ENCODE measurements at places on chromosomes 3 and 15.
A peak's percentile ranks its signal among the peaks of the same experiment; 100 is the strongest.

DNA sequence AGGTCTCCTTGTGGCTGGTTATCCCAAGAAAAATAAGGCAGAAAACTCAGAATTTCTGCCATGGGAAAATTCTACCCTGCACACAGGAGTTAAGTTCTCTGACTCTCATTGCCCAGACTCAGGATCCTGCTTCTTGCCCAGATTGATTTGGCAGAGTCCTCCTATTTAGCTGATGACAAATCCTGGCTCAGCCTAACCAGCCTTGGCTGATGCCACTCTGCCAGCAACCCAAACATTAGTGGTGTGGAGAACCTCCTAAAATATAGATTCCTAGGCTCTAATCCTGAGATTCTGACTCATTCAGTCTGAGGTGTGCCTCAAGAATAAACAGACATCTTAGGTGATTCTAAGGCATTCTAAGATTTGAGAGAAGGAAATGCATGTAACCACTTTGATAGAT lies 60.5 kb upstream of the ACTC1 start:
- DNase-seq, result no peak

GRCh38 chr15:36291501-36291900 lies 287.9 kb upstream of the CDIN1 start:
- DNase-seq, result no peak

DNA sequence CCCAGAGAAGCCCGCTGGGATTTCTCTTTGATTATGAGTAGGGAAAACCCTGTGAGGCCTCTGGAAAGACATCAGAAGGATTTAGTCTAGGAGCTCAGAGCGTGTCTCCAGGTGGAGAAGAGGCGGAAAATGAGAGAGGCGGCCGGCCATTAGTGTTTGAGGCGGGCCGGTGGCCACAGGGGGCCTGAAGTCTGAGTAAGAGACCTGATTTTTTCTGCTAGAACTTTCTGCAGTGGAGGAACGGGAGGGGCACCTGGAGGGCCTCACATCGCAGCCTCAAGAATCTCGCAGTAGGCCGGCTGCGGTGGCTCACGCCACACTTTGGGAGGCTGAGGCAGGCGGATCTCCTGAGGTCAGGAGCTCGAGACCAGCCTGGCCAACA lies 28.5 kb downstream of the KLHDC8B start:
- DNase-seq, result peak; percentile 9

DNA sequence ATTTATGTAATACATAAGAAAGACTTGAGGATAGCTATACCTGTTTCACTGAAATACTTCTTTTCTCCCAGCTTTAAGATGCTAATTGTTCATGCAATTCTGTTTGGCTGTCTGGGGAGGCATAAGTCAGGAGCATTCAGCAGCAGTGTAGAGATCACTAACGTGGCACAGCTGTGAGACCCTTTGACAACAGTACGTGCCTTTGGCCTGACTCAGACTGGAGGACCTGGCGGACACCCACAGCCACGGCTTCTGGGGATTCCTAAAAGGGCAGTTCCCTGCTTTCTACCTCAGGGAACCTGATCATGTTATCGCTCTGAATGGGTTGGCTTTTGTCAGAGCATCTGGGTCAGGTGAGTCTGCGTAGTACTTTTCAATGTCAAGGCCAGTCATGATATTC lies 295.0 kb upstream of the ICE2 start:
- DNase-seq, result peak; percentile 38

GRCh38 chr3:43423142-43423541 lies 136.8 kb downstream of the SNRK start:
- DNase-seq, result peak; percentile 4

DNA sequence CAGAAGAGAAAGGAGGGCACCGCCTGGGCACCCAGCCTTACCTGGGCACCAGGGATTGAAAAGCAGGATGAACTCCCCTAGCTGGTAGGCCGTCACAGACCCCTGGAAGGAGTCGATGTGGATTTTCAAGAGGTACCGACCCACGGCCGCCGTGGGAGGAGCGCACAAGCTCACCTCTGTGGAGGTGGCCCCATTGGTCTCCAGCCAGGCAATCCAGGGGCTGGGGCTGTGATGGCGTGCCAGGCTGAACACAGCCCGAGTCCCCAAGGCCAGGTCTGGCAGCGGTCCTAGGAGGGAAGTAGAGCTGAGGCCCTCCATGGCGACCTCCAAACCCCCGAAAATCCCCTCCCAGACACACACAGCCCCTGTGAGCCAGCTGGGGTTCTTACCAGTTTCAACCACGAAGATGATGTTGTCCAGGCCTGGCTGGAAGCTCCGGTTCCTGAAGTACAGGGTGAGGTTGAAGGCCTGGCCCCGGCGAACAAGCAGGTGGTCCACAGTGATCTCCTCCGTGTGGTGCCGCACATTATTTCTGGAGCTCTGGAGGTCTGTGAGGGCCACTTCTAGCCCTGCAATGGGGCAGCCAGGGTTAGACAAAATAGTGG lies 6.6 kb downstream of the TGM5 start:
- DNase-seq, result no peak
